ENCODE measurements at places on chromosomes 3 and 15. TPM values are rescaled to one million over a fixed set of nuclear protein-coding genes. Genes with fewer than 3 reads are reported as not detected.

The TRIM71 gene
- 0.37 TPM for total RNA-seq

DNA sequence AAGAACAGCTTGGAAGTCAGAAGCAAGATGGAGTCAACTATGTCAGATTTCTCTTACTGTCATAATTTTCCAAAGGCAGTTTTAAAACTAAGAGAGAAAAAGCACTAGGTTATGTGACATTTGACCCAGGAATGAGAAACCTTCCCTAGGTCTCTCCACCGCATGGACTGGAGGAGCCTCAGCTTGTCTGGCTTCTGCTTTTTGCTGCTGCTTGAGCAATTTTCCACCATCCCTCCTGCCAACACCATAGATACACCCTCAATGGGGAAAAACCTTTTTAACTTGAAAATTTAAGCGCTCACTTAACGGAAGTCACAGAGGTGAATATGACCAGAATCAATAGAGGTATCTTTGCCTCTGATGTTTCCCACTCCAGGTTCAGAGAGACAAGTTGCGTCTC, 17.8 kb upstream of the IREB2 start:
- DNase-seq, result no peak

- no peak for DNase-seq
These were observed 10.3 kb upstream of the EIF1B start for GRCh38 chr3:40299130-40299720.

DNA sequence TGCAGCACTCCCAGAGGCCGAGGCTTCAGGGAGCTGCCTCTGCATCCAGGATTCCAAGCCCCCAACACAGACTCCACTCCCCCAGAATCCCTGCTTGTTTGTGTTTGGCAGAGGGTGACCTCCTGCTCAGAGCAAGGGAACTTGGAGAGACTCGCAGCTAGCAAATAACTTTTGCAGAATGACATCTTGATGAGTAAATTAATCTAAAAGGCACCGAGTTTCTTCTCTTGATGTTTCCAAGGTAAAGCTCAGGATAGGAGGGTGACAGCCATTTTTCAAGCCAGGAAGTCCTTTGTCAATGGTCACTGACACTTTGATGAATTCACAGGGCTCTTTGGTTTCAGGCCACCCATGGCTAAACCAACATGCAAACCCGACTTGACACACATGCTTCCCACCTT, 523.0 kb downstream of the NTRK3 start:
- no peak for DNase-seq

GRCh38 chr3:11274566-11275142, 2.5 kb downstream of the ATG7 start:
- no peak for DNase-seq

DNA sequence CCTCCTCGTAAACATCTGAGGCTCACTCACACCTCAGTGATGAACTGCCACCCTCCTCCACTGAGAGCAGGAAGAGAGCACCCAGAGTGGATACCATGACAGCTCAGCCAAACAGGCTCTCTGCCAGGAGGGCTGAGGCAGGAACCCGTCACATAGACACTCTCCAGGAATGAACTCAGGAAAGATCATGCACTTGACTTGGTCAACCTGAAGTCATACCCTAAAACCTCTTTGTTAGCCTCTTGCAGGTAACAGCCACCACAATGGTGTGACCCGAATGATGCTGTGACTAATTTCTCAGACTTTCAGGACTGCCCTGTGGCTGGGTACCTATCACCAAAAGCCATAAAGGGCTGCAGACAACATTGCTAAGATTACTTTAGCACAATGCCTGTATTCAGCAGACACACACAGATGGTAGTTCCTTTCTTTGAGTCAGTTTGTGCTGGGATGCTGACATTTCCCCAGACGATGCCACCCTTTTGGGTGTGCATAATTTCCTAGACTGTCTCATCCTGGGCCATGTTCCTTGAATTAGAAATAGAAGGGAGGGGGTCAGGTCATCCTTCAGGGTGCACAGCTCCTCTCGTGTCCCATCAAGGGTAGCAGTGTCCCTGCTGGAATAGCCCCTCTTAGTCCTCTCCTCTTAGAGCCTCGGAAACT, 30.3 kb downstream of the CX3CR1 start:
- DNase-seq, result no peak

- DNase-seq, result no peak
These were observed 10.8 kb upstream of the ATP13A5 start for GRCh38 chr3:193389335-193389734.

Measured in mucosa of gallbladder (tissue), 1 donor.